ENCODE measurements at places on chromosomes 3 and 15.

GRCh38 chr3:178618197-178618596 lies 82.0 kb downstream of the KCNMB2 start:
- DNase-seq: no peak

- no peak for DNase-seq
These were observed 372.1 kb downstream of the MAGI1 start for GRCh38 chr3:65666448-65667091.

DNA sequence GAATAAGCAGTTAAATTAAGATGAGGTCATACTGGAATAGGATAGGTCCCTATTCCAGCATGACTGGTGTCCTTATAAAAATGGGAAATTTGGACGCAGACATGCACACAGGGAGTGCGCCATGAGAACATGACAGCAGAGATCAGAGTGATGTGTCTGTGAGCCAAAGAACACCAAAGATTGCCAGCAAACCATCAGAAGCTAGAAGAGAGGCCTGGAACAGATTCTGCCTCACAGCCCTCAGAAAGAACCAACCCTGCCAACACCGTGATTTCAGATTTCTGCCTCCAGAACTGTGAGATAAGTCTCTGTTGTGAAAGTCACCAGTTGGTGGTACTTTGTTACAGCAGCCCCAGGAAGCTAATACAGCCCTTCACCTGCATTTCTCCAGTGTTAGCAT lies 34.7 kb downstream of the EPHB1 start:
- no peak for DNase-seq

DNA sequence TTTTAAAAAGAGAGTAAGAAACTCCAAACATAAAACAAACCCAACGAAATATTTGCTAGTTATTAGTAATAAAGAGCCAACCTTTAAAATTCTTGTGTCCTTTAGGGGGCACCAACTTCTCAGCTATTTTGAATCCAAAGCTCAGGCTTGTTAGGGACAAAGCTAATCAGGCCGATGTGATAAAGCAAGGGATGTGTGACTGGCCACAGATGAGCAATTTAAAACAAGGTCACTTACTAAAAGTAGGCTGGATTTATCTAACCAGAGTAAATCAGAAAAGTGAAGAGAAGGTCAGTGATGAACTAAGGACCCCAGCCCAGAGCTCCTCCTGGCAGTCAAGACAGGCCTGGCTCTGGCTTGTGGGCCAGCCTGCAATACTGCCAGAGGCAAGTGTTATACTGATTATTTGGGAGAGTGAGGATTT lies 108.5 kb downstream of the CYP19A1 start:
- no peak for DNase-seq

DNA sequence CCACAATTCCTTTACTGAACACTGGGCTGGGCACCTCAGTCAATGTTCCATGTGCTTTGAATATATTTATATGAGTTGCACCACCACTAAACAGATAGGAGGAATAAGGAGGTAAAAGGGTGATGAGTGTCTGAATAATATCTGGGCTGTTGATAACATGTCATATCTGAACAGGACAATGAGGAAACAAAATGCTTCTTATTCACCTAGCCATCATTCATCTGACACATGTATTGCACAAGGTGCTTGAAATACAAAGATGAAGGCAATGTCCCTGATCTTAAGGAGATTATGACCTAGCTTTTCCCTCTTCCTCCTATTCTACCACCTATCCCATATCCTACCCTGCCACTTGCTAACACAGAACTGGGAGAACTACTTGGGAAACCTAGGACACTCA lies 8.0 kb upstream of the CERS3 start:
- no peak for DNase-seq

Measured in activated naive CD4-positive, alpha-beta T cell (primary cell).